ENCODE measurements at places on chromosomes 5 and 9.
A peak's percentile ranks its signal among the peaks of the same experiment; 100 is the strongest.

DNA sequence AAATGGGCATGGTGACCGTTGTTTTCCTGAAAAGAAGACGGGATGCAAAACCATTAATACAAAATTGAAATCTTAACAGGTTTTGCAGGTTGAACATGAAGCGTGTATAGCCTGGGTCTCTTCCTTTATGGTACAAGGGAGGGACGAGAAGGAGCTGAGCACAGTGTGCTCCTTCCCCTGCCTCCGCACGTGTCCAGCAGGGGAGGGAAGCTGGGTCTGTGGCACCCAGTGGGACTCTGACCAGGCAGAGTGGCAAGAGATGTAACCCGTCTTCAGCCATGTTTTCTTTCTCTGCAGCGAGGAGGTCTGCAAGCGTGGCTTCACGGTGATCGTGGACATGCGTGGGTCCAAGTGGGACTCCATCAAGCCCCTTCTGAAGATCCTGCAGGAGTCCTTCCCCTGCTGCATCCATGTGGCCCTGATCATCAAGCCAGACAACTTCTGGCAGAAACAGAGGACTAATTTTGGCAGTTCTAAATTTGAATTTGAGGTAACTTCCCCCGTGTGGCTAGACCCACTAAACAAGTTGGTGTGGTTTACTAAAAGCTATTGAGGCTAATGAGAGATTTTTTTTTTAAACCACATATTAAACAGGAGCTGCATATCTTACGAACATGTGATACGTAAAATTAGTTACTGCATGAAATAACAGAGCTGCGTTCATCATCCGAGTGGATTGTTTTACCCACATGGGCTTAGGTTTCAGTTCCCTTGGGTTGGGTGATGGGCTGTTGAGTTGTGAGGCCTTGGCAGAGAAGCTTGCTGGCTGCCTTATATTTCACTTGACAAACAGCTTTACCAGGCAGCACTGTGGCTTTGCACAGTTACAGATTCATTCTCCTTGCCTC, 143.7 kb downstream of the TRIO start:
- DNase-seq: peak; percentile 52

DNA sequence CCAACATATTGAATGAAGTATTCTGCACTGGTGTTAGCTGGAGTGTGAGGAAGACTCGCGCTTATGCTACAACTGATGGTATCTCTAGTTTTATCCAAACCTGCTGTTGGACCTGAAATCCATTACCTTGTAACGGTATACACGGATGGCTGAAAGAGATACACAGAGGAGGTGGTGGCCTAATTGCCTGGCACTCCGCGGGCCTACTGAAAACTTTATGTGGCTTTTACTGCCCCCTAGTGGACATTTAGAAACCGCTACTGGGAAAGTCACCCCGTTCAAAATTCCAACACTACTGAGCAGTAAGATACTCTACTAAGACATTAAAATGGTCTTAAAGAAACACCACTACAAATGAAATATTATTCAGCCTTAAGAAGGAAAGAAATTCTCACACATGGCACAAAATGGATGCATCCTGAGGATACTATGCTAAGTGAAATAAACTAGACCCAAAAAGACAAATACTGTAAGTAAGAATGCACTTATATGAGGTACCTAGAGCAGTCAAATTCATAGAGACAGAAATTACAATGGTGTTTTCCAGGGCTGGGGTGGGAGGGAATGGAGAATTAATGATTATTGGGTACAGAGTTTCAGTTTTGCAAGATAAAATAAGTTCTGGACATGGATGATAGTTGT, 100.4 kb downstream of the TTLL11 start:
- peak; percentile 71 for DNase-seq

GRCh38 chr9:86062845-86063693, 36.3 kb downstream of the GOLM1 start:
- DNase-seq: no peak

DNA sequence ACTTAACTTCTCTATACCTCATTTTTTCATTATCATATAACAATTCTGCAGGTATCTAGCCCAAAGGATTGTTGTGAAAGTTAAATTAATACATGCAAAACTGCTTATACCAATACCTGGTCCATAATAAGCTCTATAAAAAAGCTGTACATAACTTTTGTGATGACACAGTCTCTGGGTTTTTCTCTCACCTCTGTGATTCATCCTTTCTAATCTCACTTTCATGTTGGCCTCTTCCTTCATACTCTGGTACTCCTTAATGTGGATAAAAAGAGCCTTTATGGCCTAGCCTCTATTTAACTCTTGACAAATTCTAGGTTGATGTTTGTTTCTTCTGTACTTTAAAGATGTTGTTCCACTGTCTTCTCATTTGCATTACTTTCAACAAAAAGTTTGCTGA, 162.9 kb upstream of the ACOT12 start:
- DNase-seq: peak; percentile 12

- no peak for DNase-seq
Observed at GRCh38 chr9:91817493-91818224, 132.4 kb downstream of the ROR2 start.

DNA sequence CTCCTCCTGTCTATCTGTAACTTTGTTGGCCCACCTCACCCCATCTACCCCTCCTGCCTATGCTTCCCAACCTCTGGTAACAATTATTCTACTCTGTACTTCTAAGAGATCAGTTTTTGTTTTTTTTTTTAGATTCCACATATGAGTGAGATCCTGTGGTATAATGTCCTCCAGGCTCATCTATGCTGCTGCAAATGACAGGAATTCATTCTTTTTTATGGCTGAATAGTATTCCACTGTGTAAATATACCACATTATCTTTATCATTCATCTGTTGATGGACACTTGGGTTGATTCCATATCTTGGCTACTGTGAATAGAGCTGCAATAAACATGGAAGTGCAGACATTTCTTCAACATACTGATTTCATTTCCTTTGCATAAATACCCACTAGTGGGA, 8.0 kb upstream of the NPR2 start:
- no peak for DNase-seq

GRCh38 chr5:179128976-179129375, 68.8 kb downstream of the ZNF354C start:
- no peak for DNase-seq

- DNase-seq: peak; percentile 49
Observed at GRCh38 chr9:95506678-95507463, 9.9 kb downstream of the PTCH1 start.

DNA sequence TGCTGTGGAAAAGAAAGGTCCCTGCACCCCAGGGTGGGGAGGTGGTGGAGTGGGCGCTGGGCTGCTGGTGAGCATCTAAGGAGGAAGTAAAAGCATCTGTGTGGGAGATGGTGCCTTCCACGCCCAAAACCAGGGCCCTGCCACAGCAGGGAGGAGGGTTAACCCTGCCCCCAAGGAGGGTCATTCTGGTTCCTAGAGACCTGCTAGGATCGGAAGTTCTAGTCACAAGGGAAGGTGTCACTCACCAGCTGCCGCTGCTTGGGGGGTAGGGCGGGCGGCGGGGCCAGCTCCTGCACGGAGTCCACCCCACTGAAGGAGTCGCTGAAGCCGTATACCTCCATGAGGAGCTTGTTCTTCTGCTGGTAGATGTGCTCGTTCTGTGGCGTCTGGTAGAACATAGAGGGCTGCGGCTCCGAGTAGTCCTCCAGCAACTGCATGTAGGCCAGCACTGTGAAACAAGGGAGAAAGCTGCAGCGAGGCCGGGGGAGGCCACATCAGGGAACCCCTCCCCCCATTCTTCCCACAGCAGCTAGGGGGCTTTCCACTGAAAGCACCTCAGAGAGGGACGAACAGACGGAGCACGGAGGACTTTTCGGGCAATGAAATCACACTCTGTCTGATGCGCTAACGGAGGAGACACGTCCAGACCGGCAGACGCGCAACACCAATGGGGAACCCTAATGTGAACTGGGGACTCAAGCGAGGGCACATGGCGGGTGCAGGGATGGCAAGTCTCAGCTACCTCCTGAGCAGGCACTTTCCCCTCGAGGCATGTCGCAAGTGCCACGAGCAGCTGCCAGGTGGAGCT, 76.4 kb downstream of the PRRT1B start:
- DNase-seq: peak; percentile 75

DNA sequence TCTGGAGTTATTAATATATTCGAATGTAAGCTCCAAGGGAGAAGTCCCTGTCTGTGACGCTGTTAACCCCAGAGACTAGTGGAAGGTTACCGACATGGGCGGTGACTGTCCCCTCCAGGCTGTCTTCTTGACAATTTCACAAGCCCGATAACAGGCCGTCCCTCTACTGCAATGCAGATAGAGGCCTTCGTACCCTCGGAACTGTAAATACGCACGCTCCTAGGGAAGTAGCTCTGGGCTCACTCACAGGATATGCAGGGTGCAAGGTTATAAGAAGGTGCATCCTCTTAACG, 680 bp upstream of the RFK start:
- peak; percentile 64 for DNase-seq

DNA sequence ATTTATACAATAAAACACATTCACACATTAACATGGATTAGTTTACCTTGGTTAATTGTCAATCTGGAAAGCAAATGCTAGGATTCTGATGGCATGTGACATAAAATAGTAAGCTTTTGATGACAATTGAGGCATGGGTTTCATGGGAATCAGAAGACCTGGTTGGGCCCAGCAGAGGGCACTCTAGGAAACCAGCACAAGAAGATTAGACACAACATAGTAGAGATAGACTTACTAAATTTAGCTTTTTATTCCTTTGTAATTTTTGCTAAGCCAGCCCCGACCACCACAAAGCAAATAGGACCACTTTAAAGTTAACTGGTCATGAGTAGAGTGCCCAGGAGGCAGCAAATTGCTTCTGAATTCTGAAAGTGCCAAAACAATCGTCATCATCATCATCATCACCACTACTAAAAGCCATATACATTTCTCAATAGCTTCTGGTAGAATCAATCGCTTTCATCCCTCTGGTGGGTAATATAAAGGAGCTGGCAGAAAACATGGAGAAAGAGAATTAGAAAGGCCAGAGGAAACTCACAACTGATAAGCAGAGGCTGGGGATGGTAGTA, 163.2 kb downstream of the ARRDC3 start:
- DNase-seq: peak; percentile 36

- peak; percentile 50 for DNase-seq
Observed at GRCh38 chr9:72592502-72593403, 71.3 kb downstream of the TMC1 start.

DNA sequence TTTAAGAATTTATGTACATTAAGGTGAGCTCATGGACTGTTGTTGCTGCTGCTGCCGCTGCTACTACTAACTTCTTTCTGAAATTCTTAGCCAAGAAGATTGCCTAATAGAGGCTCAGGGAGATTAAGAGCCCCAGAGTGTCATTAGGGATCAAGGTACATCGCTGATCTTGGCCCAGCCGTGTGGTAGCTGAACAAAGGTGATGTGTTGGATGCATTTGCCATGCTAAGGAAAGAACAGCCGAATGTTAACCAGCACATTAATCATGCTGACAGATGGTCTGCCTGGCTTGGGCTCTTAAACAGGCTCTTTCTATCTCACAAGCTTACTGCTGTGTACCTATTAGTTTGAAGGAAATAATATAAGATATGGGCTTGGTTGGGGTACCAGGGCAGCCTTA, 137.1 kb downstream of the KCTD16 start:
- DNase-seq: no peak

- no peak for DNase-seq
Observed at GRCh38 chr9:136823136-136824046, 15.6 kb downstream of the RABL6 start.

DNA sequence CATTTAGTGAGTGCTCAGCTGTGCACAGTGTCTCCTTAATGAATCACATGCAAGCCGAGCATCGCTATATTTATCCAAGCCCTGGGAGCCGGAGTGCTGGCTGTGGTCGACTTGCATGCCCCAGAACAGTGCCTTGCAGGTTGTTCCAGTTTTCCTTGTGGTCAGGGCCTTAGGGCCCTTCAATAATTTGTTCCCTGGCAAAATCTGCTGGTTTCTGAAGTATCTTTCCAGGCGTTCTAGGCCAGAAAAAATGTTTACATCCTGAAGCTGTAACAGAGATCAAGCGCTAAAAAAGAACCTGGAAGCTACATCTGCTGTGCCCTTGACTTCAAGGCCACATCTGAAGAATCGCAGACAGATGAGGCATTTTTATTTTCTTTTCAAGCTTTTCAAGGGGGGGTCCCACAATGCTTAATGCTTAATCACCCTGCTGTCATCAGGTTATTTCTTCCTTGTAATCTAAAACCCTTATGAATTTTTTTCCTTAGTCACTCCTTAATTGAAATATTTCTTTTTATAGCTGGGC, 105.8 kb downstream of the DOCK2 start:
- no peak for DNase-seq

DNA sequence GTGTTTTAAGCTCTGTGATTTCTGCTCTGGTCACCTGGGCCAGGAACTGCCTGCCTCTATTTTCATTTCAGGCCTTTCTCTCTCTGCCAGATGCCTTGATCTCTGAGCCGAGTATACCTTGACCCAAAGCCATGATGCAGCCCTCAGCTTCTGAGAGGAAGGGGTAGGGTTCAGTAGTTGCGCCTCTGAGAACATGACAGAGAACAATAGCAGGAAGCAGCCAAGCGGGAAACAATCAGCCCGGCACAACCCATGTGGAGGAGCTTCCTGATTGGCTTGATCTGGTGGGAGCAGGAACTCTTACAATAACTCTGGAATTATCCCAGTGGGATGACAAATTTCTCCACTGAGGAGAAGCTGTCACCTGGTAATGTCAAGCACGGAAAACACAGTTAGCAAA, 127.4 kb downstream of the PALM2AKAP2 start:
- DNase-seq: peak; percentile 39

DNA sequence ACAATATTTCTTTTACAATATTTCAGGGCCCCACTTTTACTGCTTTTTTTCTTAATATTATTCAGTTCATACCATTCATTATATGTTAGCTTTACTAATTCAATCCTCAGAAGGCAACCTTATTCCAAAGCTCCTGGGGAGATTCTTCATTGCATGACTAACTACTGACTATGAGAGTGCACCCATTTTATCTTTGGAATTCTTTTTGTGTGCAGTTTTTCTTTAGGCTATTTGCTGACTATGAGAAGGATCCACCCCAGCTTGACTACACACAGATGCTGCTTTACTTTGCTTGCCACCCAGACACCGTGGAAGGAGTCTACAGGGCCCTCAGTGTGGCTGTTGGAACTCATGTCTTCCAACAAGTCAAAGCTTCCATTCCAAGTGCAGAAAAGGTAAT, 56.9 kb upstream of the IL7R start:
- no peak for DNase-seq

- no peak for DNase-seq
Observed at GRCh38 chr5:167573370-167574127, 717.9 kb upstream of the WWC1 start.

GRCh38 chr5:53170746-53171349, 61.3 kb upstream of the MOCS2 start:
- DNase-seq: peak; percentile 15

GRCh38 chr5:180173198-180173544, 35.8 kb downstream of the RASGEF1C start:
- DNase-seq: peak; percentile 14

- no peak for DNase-seq
Observed at GRCh38 chr5:128099944-128100343, 16.4 kb downstream of the SLC12A2 start.

DNA sequence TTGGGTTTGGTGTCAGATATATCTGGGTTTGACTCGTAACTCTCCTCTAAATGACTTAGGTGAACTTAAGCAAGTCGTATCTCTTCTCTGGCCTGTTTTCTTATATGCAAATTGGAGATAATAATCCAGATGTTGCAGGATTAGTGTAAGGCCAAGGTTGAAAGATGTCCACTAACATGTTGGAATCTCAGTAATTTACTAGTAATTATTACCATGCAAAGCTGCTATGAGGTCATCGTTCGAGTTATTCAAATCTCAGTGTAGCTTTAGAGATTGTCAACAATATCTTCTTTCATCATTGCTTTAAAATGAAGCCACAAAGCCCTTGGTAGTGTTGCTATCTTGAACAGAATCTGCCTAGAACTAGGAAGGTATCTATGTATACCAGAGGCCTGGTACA, 437.7 kb upstream of the KLF4 start:
- DNase-seq: no peak
